Neural crest cell (in vitro differentiated cells): ENCODE measurements at places on chromosomes 1 and 21. TPM values are rescaled to one million over a fixed set of nuclear protein-coding genes. Genes with fewer than 3 reads are reported as not detected.
A peak's percentile ranks its signal among the peaks of the same experiment; 100 is the strongest.

GRCh38 chr21:37527716-37528115 lies 161.1 kb downstream of the DYRK1A start:
- no peak overlapping the region for H3K27ac ChIP-seq
- no peaks in the 10 kb centered on the region for H3K4me1 ChIP-seq
- peaks cover 2% of the 10 kb centered on the region for H3K36me3 ChIP-seq
- no peak overlapping the region for H3K4me3 ChIP-seq

- no peaks in the 10 kb centered on the region for H3K27me3 ChIP-seq
- no peak overlapping the region for H3K4me3 ChIP-seq
- no peaks in the 10 kb centered on the region for H3K36me3 ChIP-seq
- H3K4me1 ChIP-seq = peaks cover 30% of the 10 kb centered on the region
- H3K27ac ChIP-seq = no peak overlapping the region
Observed at GRCh38 chr1:3160647-3161145, 91.7 kb downstream of the PRDM16 start.

GRCh38 chr1:65020774-65021173 lies 54.4 kb upstream of the JAK1 start:
- H3K4me1 ChIP-seq = no peaks in the 10 kb centered on the region
- no peaks in the 10 kb centered on the region for H3K36me3 ChIP-seq
- H3K27me3 ChIP-seq = no peaks in the 10 kb centered on the region
- no peak overlapping the region for H3K4me3 ChIP-seq

DNA sequence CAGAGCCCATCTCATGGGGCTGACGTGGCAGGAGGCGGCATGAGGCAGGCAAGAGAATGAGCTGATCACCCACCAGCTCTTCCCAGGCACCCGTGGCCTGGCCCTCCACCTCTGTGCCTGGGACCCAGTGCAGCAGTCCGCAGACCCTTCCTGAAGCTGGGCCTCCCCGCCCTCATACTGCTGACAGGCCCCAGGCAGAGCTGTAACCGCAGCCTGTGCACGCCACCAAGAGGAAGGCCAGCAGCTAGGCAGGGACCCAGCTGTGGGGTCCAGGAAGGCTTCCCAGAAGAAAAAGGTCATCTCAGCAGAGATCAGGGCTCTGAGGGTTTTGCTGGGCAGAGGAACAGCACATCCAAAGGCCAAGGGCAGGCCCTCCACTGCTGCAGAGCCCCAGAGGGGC lies 9.8 kb upstream of the MTFR1L start:
- DNase-seq = no peak
- peaks cover 3% of the 10 kb centered on the region for H3K36me3 ChIP-seq
- H3K27me3 ChIP-seq = no peaks in the 10 kb centered on the region
- no peak overlapping the region for H3K27ac ChIP-seq
- peaks cover 19% of the 10 kb centered on the region for H3K4me1 ChIP-seq

- no peaks in the 10 kb centered on the region for H3K36me3 ChIP-seq
- DNase-seq = no peak
- H3K27ac ChIP-seq = no peak overlapping the region
- peaks cover 17% of the 10 kb centered on the region for H3K4me1 ChIP-seq
Observed at GRCh38 chr1:86450847-86451246, 17.9 kb upstream of the CLCA1 start.

- H3K27ac ChIP-seq = no peak overlapping the region
- H3K4me1 ChIP-seq = peaks cover 57% of the 10 kb centered on the region
- DNase-seq = no peak
- H3K36me3 ChIP-seq = no peaks in the 10 kb centered on the region
- H3K27me3 ChIP-seq = no peaks in the 10 kb centered on the region
Observed at GRCh38 chr21:43921571-43921978, 56.6 kb downstream of the AGPAT3 start.

- H3K36me3 ChIP-seq = no peaks in the 10 kb centered on the region
- no peak overlapping the region for H3K27ac ChIP-seq
- H3K4me3 ChIP-seq = no peak overlapping the region
- no peak for DNase-seq
- peaks cover 9% of the 10 kb centered on the region for H3K27me3 ChIP-seq
- peaks cover 35% of the 10 kb centered on the region for H3K4me1 ChIP-seq
Observed at GRCh38 chr1:30664103-30664755, 59.2 kb downstream of the MATN1 start.

GRCh38 chr1:243508303-243508713 lies 252.5 kb downstream of the SDCCAG8 start:
- no peak overlapping the region for H3K4me3 ChIP-seq
- H3K27me3 ChIP-seq = no peaks in the 10 kb centered on the region
- DNase-seq = no peak

GRCh38 chr1:35181790-35182455 lies 11.0 kb downstream of the SFPQ start:
- peaks cover 63% of the 10 kb centered on the region for H3K4me1 ChIP-seq
- H3K36me3 ChIP-seq = peaks cover 52% of the 10 kb centered on the region
- no peak overlapping the region for H3K27ac ChIP-seq
- DNase-seq = no peak
- H3K27me3 ChIP-seq = no peaks in the 10 kb centered on the region

GRCh38 chr1:93338387-93339146 lies 7.1 kb upstream of the DR1 start:
- no peaks in the 10 kb centered on the region for H3K27me3 ChIP-seq
- no peak overlapping the region for H3K27ac ChIP-seq
- H3K4me3 ChIP-seq = no peak overlapping the region

DNA sequence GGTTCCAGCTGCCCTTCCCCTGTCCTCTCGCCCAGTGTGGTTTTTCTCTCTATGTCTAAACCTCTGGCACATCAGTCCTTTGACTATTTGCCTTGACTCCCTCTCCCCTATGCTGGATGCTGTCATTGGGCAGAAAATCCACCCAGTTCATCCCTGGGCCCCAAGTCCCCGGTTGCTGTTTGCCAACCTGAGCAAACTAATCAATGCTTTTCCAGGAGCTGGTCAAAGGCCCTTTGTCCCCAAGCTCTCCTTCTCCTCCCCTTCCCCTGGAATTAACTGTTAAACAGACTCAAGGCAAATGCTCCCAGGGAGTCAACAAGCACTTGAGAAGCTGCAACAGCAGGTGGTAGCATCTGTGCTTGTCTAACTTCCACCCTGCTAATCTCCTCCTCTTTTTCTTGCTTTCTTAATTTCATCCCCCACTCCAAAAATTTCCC lies 102.7 kb downstream of the LMX1A start:
- peaks cover 57% of the 10 kb centered on the region for H3K27me3 ChIP-seq
- no peak overlapping the region for H3K27ac ChIP-seq
- no peaks in the 10 kb centered on the region for H3K36me3 ChIP-seq
- no peak overlapping the region for H3K4me3 ChIP-seq

DNA sequence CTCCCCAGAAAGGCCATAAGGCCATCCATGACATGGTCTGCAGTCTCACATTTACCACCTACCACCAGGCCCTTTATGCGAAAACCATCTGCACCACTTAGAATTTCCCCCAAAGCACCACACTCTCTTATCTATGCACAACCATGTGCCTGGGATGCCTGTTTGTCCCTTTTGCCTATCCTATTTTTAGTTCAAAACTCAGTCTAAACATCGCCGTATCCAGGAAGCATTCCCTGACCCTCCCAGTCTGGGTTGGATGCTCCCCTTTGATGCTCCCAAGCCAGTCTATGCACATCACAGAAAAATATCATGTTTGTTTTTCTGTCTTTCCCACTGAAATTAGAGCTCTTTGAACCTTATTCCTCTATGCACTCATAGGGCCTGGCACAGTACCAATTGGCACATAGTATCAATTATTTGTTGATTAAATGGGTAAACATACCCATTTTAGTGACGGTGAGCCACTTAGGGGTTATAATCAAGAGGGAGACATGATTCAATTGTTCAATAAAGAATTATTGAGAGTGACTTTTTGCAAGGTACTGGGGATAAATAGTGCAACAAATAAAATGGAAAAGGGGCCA lies 6.7 kb downstream of the MPL start:
- no peak for DNase-seq
- H3K4me1 ChIP-seq = peaks cover 14% of the 10 kb centered on the region
- peaks cover 24% of the 10 kb centered on the region for H3K27me3 ChIP-seq
- no peak overlapping the region for H3K4me3 ChIP-seq
- H3K27ac ChIP-seq = no peak overlapping the region

DNA sequence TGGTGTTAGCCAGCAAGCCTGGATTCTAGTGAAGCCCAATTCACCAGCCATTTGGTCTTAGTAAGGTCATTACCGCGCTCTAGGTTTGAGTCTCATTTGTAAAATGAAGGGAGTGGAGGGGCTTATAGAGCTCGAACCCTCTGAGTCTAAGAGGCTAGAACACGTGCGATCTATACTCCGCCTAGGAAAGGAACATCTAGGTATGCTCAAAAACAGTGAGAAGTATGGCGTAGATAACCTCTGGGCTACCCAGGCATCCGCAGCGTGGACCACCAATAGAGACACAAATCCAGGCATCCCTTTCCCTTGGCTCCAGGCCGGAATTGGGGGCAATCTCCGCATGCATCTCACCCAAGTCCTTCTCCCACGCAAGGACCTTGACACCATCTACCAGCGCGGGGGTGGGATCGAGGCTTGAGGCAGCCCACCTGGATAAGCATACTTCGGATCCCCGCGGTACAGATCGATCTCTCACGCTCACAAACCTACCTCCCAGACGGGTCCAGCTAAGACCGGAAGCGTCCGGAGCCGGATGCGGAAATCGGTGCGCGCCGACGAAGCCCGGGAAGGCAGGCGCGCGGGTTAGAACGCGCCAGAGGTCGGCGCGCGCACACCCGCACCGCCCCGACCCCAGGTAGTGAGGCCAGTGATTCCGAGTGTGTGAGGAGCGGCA lies at the start of gene METTL25B:
Gene METTL25B, plus strand, starts transcription at position 544 of the 673 bp plus-strand sequence. CDS start 636 bp downstream, outside the sequence.
- H3K27ac ChIP-seq = peak within 1 kb of the TSS; percentile 97
- no peaks in the 10 kb centered on the region for H3K27me3 ChIP-seq
- DNase-seq = peak; percentile 68
- no peak within 1 kb of the TSS for H3K4me3 ChIP-seq
- H3K4me1 ChIP-seq = peaks cover 24% of the 10 kb centered on the region
- peaks cover 7% of the 10 kb centered on the region for H3K36me3 ChIP-seq

GRCh38 chr1:87058343-87058649 lies 143.9 kb downstream of the HS2ST1 start:
- no peaks in the 10 kb centered on the region for H3K27me3 ChIP-seq
- no peak overlapping the region for H3K27ac ChIP-seq
- DNase-seq = no peak
- H3K4me1 ChIP-seq = peaks cover 6% of the 10 kb centered on the region

DNA sequence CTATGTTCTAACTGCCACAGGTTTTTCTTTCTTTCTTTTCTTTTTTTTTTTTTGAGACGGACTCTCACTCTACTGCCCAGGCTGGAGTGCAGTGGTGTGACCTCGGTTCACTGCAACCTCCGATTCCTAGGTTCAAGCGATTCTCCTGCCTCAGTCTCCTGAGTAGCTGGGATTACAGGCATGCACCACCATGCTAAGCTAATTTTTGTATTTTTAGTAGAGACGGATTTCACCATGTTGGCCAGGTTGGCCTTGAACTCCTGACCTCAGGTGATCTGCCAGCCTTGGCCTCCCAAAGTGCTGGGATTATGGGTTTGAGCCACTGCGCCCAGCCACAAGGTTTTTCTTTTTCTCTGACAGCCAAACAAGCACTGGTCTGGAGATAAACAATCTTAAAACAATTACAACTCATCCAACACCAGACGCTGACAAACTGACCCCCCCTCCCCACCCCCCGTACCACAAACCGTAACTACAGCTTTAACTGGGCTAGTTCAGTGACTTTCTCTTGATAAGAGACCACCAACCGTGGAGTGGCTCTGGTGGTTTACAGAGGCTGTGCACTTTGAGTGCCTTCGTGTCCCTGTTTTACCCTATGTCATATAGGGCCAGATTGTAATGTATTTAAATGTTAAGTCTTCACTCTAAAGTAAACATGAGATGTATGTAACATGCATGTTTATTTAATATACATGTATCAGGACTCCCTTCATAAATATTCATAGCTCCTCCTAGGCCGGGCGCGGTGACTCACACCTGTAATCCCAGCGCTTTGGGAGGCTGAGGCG lies 19.5 kb upstream of the PUM1 start:
- H3K27ac ChIP-seq = no peak overlapping the region
- no peaks in the 10 kb centered on the region for H3K27me3 ChIP-seq
- no peaks in the 10 kb centered on the region for H3K36me3 ChIP-seq
- no peak for DNase-seq

- no peaks in the 10 kb centered on the region for H3K36me3 ChIP-seq
- H3K4me1 ChIP-seq = peaks cover 21% of the 10 kb centered on the region
- H3K4me3 ChIP-seq = no peak overlapping the region
- no peaks in the 10 kb centered on the region for H3K27me3 ChIP-seq
Observed at GRCh38 chr1:59685101-59685500, 129.6 kb upstream of the HOOK1 start.

- no peak overlapping the region for H3K27ac ChIP-seq
- no peak overlapping the region for H3K4me3 ChIP-seq
- H3K4me1 ChIP-seq = no peaks in the 10 kb centered on the region
- no peaks in the 10 kb centered on the region for H3K36me3 ChIP-seq
Observed at GRCh38 chr1:77832901-77833300, 53.5 kb downstream of the MIGA1 start.

DNA sequence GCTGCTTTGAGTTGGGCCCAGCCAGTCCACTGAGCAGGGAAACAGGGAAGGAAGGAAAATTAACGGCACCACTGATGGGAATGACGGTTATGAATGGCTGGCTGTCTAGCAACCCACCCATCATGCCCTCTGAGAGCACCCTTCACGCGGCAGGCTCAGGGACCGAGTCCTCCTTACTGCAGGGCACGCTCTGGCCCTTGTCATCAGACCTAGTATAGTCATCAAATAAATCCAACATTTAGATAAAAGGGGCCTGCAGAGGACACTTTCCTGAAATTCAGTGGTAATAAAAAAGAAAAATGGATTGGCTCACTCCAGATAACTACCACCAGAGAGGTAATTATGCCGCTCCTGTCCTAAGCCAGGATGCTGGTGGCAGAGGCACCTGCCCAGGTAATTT lies 509.4 kb downstream of the MATN1 start:
- no peak for DNase-seq
- no peak overlapping the region for H3K27ac ChIP-seq
- H3K4me1 ChIP-seq = peaks cover 5% of the 10 kb centered on the region
- no peaks in the 10 kb centered on the region for H3K36me3 ChIP-seq

DNA sequence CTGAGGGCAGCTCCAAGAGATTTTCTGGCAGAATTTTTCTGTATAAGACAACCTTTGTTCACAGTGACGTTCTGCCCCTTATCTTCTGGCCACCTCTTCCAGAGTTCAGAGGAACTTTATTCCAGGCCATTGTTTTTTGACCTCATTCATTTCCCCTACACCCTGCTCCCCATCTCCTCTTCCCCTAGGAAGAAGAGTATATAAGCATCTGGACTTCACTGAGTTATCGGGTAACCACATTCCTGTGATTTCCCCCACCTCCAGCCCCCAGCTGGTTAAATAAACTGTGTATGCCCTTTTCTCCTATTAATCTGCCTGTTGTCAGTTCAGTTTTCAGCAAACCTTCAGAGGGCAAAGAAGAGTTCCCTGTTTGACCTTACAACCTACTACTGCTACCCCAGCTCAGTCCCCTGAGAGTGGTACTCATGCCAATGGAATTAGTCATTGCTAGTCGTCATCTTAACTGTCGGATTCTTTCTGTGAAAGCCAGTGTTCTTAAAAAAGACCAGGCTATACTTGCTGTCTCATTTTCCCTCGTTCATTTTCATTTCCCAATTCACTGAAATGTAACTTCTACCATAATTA lies 14.3 kb upstream of the ALG14 start:
- H3K36me3 ChIP-seq = no peaks in the 10 kb centered on the region
- H3K4me3 ChIP-seq = no peak overlapping the region
- peaks cover 11% of the 10 kb centered on the region for H3K4me1 ChIP-seq
- no peaks in the 10 kb centered on the region for H3K27me3 ChIP-seq
- DNase-seq = no peak
- H3K27ac ChIP-seq = no peak overlapping the region

- peaks cover 38% of the 10 kb centered on the region for H3K4me1 ChIP-seq
- peaks cover 5% of the 10 kb centered on the region for H3K27me3 ChIP-seq
- peak overlapping the region; percentile 23 for H3K4me3 ChIP-seq
- no peak overlapping the region for H3K27ac ChIP-seq
- peaks cover 12% of the 10 kb centered on the region for H3K36me3 ChIP-seq
Observed at GRCh38 chr1:182835806-182836205, 3.3 kb upstream of the DHX9 start.

The CRP gene
- total RNA-seq = not detected in 2 replicates

The PPFIA4 gene
- total RNA-seq = 2.6 and 5.0 TPM in 2 replicates

The DMRTA2 gene
- 0.18 TPM in 1 of 2 replicates, not detected in the other for total RNA-seq

The SLC44A5 gene
- 9.7 and 10.0 TPM in 2 replicates for total RNA-seq

The OR14K1 gene
- total RNA-seq = not detected in 2 replicates

The GBP2 gene
- not detected in 2 replicates for total RNA-seq
